Stimulated activated CD8-positive, alpha-beta memory T cell treated with anti-CD3 and anti-CD28 coated beads, Interleukin-2, amount 100 ng/mL, for 1 hour (primary cell): ENCODE measurements at places on chromosomes 5 and 9.

DNA sequence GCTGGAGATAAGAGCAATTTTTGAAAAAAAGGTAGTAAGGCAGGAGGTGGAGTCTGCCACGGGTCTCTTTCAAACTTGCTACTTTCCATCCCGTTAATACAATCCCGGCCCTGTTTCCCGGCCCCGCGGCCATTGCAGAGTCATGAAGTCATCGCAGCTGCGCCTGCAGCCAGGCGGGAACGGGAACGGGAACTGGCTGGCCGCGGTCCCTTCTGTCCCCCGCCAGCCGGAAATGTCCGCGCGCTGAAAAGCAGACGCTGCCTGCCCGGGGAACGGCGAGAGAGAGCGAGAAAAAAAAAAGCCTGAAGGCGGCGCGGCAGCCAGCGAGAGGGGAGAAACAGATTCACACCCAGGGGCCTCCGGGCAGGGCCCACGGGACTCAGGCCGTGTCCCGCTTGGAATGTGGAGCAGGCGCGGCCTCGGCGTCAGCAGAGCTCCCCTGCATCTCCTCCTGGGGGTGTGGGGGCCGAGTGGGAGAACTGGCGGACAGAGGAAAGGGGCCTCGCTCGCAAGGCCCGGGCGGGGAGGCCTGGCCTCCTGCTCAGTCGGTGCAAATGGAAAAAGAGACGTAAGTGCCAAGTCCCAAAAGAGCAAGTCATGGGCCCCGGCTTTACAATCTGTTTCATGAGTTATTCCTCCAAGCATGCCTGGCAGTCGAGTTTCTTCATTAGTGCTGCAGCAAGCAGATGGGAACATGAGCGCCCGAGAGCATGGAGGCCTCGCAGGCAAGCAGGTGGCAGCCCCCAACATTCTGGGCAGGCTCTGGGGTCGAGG, 201.2 kb upstream of the GAS1 start:
- no peak for DNase-seq

- DNase-seq, result no peak
Measured at GRCh38 chr9:124934290-124934689, 6.6 kb downstream of the GOLGA1 start.

DNA sequence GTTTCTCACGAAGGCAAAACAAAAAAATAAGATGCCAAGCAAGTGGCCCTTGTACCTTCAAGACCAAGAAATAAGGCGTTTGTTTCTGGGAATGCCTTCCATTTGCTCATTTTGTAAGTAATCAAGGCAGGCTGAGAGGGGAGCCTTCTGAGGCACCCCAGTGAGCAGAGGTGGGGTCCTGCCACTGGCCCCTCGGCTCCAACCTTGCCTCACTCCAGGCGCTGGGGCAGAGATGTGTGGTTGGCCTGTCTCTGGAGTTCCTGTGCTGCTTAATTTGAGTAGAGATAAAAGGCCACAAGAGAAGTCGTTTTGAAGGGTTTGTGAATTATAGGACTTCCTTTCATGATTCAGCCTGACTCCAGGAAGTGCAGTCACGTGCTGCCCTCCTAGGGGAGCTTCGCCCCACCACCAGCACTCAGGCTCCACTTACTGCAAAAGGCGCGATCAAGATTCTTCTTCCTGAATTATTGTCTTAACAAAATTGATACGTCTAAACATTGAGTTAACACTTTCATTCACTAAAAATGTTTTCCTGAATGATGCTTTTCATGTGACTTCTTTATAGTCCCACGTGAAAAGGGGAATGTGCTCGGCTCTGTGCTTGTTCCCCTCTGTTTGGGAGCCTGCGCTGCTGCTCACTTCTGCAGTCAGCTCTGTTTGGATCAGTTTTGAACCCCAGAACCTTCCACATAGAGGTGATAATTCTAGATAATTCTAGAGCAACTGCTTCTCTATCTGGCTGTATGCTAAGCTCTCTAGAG, 13.7 kb downstream of the SYK start:
- DNase-seq, result no peak

DNA sequence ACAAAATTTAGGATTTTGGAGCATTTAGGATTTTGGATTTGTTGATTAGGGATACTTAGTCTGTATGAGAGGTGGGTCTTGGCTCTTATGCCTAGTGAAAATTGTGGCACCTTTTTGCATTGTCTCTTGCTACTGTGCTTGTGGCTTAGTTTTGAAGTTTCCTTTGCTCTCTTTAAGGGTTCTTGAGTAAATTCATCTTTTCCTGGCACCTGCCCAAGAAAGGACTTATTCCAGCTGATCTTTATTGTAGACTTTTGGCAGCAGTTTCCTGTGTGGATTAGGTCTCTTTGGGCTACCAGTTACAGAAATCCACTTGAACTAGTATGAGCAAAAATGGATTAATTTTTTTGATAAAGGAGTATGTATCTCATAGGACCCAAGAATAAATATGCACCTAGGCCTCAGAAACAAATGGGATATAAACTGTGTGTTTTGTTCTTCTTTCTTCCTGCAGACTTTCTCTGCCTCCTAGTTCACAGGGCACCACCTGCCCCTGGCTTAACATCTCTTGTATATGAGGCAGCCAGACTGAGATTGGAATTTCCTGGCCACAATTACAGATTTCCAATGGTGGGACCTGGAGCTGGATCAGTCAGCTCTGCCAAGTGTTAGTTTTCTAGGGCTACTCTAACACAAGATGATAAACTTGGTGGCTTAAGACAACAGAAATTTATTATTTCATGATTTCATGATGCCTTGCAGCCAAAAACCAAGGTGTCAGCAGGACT, 44.6 kb downstream of the FOCAD start:
- no peak for DNase-seq

DNA sequence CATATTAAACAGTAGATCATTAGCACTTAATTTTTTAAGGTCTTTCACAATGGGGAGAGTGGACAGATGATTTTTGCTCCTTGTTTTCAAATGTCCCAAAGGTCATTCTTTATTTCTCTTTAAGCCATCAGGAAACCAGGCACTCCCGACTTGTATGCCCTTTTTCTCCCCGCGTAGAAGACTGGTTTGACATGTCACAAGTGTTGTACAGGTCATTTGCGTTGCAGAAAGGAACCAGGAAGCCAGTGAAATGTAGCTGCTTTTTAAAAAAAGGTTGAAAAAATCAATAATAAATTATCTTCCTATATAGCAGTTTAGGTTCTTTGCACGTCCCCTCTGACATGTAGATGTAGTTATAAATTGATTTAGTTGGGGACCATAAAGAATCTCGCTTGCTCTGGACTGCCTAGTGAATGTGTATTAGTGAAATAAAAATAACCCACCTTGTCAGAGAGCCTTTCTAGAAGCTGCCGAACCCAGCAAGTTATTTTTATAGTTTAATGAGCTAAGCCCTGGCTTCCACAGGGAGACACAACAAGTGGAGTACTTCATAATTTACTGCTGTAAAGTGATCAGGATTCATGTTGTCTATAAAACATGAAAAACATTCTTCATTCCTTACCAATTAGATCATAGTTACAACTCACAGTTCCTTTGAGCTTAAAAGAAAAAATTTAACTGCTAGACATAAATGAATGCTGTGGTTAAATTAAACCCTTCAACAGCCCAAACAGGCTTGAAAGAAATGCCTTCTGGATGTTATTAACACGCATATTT, 404.6 kb downstream of the CSNK1G3 start:
- DNase-seq, result no peak

GRCh38 chr9:89596937-89597555, 7.8 kb upstream of the GADD45G start:
- DNase-seq, result no peak

- no peak for DNase-seq
Measured at GRCh38 chr5:164722702-164723101, 1217.3 kb downstream of the MAT2B start.

- no peak for DNase-seq
Measured at GRCh38 chr9:25990376-25990775, 312.1 kb upstream of the TUSC1 start.

DNA sequence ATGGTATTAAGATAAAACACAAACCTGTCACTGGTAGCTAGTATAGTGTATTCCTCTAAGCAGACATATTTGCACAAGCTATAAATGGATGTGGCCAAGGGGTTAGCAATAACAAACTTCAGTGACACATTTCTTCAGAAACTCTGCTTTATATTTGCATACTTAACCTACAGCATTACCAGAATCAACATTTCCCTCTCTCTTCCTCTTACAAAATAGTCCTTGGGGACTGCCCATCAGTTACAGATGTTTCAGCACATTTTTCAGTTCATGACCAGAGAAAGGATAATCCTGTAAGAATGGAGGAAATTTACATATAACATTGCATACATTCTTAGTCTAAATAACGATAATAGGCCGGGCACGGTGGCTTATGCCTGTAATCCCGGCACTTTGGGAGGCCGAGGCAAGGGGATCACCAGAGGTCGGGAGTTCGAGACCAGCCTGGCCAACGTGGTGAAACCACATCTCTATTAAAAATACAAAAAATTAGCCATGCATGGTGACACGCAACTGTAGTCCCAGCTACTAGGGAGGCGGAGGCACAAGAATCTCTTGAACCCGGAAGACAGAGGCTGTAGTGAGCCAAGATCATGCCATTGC, 25.3 kb upstream of the SLC1A1 start:
- no peak for DNase-seq

- DNase-seq, result no peak
Measured at GRCh38 chr5:78705826-78706225, 57.3 kb upstream of the LHFPL2 start.

- DNase-seq, result no peak
Measured at GRCh38 chr9:121271368-121272341, 3.7 kb downstream of the GSN start.

GRCh38 chr9:108469654-108470053, 386.1 kb downstream of the ACTL7B start:
- no peak for DNase-seq

DNA sequence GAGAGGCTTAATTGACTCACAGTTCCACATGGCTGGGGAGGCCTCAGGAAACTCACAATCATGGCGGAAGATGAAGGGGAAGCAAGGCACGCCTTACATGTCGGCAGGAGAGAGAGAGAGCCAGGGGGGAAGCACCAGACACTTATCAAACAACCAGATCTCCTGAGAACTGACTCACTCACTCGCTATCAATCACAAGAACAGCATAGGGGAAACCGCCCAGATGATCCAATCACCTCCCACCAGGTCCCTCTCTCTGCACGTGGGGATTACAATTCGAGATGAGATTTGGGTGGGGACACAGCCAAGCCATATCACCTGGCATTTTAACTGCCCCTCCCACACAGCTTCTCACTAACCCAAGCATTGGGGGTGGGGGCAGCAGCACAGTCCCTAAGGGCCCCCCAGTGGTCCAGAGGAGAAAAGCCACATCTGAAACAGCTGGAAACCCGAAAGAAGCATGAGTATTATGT, 76.1 kb upstream of the ASS1 start:
- no peak for DNase-seq

DNA sequence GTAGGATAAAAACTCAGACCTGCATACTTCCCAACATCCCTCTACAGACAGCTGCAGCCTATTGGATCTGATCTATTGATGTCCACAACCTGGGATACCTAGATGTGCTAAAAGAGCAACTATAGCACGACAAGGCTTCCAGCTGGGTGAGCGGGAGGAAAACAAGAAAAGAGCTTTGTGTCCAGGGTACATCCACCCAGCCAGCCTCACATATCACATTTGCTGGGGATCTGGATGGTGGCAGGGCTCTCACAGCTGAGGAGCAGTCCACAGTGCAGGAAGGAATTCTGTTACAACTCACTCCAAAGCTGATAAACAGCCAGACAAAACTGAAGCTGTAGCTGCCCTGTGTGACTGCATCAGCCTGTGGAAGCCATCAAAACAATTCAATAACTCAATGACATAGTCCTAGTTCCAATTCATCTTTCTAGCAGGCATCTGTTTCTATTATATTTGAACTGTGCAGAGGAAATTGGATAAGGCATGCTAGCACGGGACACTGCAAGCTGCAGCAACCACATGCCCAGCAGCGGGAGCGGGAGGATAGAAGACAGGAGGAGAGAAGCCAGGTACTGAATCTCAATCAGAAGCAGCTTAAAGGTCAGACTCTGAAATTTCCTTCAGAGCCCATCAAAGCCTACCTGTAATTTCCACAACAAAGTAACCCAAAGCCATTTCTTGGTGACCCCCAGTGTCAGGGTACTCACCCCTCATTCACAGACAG, 45.0 kb downstream of the MED10 start:
- DNase-seq, result no peak

- DNase-seq, result no peak
Measured at GRCh38 chr5:169656125-169656901, 19.2 kb downstream of the DOCK2 start.

DNA sequence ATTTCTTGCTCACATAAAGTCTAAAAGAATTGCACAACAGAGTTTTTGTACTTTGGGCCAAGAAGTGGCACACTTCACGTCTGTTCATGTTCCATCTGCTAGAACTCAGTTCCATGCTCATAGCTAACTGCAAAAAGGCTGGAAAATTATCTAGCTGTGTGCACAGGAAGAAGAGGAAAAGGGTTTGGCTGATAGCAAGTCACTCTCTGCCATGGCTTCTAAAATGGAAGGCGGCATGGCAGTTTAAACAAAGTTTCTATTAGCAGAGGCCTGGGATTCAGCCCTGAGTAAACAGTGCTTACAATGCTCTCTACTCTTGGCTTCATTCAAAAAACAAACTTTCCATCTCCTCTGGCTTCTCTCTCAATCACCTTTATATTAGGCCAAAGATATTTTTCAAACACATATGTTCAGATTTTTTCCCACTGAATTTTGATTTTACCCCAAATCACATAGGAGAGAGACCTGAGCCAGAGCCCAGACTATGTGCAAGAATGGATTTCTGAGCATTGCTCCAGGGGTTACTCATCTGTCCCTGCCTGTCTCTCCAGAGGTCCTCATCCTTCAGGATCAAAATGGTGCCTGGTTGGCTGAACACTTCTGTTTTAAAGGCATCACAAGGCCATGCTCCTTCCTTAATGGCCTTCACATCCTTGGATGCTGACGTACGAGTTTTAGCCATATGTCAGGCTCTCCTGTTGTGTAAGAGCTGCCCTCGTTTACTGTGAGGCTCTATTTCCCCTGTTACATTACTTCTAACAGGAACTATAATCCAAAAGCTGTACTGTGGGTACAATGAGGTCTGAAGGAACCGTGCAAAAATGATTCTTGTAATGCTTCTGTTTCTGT, 226.6 kb downstream of the SAXO1 start:
- no peak for DNase-seq

- no peak for DNase-seq
Measured at GRCh38 chr9:69054989-69055388, 19.4 kb downstream of the FXN start.

DNA sequence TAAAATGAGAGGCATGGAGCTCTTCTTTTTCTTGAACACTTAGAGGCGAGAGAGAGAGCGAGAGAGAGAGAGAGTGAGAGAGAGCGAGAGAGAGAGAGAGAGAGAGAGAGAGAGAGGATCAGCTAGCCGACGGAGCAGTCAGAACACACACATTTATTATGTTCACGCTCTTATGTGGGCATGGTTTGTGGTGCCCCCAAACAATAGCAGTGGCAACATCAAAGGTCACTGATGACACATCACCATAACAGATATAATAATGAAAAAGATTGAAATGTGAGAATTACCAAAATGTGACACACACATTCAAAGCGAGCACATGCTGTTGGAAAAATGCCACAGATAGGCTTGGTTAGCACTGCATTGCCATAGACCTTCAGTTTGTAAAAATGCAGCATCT, 116.1 kb downstream of the KDM4C start:
- no peak for DNase-seq
